ENCODE measurements at places on chromosomes 13 and 19. TPM values are rescaled to one million over a fixed set of nuclear protein-coding genes. Genes with fewer than 3 reads are reported as not detected.

ZNF229 gene
- 2.8 TPM for total RNA-seq

LILRB3 gene
- total RNA-seq: not detected

IZUMO4 gene
- 0.20 TPM for total RNA-seq

ZNF726 gene
- total RNA-seq: 4.1 TPM

PCDH9 gene
- 1.7 TPM for total RNA-seq

ZNF729 gene
- not detected for total RNA-seq

Data from mammary microvascular endothelial cell (primary cell).